ENCODE measurements at places on chromosomes 2 and 18. TPM values are rescaled to one million over a fixed set of nuclear protein-coding genes. Genes with fewer than 3 reads are reported as not detected.

DNA sequence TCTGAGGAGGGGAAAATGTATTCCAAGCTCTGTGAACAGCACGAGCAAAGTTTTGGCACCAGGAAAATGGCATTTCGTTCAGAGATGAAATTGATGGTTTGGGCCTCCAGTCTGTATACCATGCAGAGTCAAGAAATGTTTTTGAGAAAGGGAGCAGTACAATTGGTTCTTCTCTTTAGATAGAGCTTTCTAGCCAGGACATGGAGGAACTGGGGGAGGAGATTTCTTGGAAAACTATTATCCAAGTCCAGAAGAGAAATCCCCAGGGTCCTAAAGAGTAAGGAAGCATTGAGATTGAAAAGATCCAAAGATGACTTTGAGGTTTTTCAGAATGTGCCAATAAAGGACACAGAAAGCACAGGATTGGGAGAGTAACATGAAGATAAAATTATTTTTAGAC, 432.4 kb downstream of the TNS1 start:
- DNase-seq = no peak

- no peak for DNase-seq
Measured at GRCh38 chr2:85053802-85054201, 79.4 kb upstream of the TCF7L1 start.

The GALNT5 gene
- 1.7 TPM for polyA plus RNA-seq

DNA sequence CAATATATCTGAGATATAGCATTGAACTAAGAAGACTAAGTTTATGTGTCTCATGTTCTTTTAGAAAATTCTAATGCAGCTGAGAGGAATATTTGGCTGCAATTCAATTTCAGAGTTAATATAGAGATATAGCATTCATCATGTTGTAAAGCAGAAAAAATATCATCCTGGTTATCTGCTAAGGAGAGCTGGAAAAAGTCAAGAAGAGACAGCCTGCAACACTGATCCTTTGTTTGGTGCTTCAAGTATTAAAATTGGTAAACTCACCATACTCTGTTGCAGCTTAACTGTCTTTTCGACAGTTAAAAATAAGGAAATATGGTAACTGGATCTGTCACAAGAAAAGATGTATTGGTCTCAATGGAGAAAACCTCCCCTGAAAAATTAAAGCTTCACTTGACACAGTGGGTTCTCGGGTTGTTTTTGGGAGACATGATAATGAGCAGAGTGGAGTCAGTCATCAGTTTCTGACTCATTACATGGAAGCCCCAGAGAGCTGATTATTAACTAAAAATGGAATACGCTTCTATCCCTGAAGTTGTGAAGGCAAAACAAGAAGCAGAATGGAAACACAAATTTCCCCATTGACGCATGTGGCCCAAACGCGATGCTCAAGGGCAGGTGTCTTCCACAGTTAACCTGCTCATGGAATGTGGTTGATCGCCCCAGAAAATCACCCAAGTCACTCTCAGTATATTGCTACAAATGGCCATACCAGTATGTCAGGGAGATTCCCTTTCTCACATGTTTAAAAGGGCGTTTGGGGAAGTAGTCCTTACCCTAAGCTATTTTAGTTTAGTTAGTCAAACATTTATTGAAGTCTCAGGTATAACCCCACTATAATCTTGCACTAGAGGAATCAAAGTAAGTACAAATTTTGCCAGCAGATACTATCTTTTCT, 8.2 kb downstream of the BCL2 start:
- DNase-seq = no peak

The RAB1A gene
- 111 TPM for polyA plus RNA-seq
